ENCODE measurements at places on chromosomes 13 and 19.

DNA sequence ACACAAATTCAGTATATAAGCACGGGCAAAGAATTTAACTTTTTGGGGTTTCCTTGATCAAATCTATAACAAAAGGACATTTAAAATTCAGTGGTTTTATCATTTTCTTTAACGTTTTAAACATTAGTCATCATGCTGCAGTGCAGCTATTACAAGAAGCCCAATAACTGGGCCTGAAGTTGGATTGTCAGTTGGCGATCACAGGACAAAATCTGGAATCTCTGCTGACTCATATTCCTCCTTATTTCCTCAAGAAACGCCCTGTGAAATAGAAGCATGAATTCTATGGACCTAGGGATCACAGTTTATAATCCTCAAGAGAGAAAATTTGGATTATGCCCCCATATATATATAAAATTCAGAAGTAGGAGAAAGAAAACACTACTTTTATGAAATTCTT lies 971.6 kb upstream of the MIR17HG start:
- no peak for DNase-seq

DNA sequence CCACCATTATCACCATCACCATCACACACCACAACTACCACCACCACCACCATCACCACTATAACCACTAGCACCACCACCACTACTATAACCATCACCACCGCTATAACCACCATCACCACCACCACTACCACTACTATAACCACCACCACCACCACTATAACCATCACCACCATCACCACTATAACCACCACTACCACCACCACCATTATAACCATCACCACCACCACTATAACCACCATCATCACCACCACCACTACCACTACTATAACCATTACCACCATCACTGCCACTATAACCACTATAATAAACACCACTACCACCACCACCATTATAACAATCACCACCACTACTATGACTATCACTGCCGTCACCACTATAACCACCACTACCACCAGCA lies 173.2 kb downstream of the DCLK1 start:
- no peak for DNase-seq

GRCh38 chr19:44585371-44586133 lies 27.8 kb upstream of the IGSF23 start:
- no peak for DNase-seq

- no peak for DNase-seq
Observed at GRCh38 chr19:7152568-7152967, 83.1 kb downstream of the ZNF557 start.

GRCh38 chr13:59950266-59950665 lies 213.5 kb downstream of the DIAPH3 start:
- DNase-seq: no peak

DNA sequence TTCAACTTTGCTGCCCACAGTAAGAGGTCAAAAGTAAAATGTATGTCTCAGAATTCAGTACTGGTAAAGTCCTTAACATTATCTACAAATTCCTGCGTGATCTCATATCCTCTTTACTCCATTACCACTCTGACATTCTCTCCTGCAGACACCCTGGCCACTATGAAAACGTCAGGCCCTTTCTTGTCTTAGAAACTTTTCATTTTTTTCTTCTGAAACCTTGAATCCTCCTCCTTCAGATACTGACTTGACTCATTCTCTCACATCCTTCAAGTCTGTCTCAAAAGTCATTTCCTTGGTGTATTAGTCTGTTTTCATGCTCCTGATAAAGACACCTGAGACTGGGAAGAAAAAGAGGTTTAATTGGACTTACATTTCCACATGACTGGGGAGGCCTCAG lies 262.3 kb downstream of the POU4F1 start:
- DNase-seq: no peak

GRCh38 chr13:51767100-51767499 lies 36.9 kb downstream of the DHRS12 start:
- no peak for DNase-seq

GRCh38 chr19:35959040-35959967 lies 23.1 kb downstream of the LRFN3 start:
- no peak for DNase-seq

DNA sequence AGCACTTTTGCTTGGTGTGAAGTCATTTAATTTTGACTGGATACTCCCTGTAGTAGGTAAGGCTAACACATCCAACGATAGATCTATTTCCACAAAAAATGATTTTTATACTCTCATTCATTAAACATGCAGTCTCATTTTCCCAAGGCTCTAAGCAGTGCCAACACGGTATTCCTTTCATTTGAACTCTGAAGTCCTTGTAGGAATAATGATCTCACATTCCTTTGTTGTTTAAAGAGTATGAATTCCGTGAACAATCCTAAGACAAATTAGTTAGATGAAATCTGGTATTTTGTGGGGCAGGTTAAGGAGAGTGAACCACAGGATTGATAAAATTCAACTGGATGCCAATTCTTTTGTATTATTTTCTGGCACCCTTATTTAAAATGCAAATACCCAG lies 66.6 kb downstream of the LACC1 start:
- no peak for DNase-seq

DNA sequence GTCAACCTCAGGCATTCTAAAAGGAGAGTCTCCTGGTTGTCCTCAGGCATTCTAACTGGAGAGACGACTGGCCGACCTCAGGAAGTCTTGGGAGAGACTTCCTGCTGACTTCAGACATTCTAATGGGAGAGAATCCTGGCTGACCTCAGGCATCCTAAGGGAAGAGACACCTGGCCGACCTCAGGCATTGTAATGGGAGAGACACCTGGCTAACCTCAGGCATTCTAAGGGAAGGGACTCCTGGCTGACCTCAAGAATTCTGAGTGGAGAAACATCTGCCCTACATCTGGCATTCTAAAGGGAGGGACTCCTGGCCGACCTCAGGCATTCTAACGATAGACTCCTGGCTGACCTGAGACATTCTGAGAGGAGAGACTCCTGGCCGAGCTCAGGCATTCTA lies 1353.3 kb downstream of the UQCRFS1 start:
- no peak for DNase-seq

All from Panc1 (cell line).